ENCODE measurements at places on chromosomes 7 and 10.

DNA sequence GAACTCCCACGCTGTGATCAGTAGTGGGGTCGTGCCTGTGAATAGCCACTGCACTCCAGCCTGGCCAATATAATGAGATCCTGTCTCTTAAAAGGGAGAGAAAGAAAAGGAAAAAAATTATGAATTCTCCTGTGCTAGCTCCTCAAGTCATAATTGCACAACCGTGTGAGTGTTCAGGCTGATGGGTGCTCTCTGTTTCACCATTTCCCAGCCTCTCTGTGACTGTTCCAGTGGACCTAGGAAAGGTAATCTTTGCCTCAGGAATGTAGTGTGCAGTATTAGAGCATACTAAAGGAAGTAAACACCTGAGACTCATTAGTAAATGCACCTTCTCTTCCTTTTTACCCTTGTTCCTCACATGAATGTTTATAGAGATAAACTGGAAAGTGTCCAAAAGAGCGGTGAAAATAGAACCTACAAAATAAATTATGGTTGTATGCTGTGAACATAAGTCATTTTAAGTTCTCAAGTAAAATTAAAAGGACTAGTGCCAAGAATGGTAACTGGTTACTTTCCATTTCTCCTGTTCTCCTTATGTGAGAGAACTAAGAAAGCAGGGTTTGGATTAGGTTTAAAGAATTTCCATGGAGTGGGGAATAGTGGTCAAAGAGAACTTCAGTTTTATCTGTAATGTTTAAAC, 42.7 kb downstream of the INPP5F start:
- H3K27me3 ChIP-seq = no peaks in the 10 kb centered on the region
- no peaks in the 10 kb centered on the region for H3K36me3 ChIP-seq
- no peak overlapping the region for H3K4me3 ChIP-seq
- H3K27ac ChIP-seq = peak overlapping the region; percentile 3
- DNase-seq = peak; percentile 31

DNA sequence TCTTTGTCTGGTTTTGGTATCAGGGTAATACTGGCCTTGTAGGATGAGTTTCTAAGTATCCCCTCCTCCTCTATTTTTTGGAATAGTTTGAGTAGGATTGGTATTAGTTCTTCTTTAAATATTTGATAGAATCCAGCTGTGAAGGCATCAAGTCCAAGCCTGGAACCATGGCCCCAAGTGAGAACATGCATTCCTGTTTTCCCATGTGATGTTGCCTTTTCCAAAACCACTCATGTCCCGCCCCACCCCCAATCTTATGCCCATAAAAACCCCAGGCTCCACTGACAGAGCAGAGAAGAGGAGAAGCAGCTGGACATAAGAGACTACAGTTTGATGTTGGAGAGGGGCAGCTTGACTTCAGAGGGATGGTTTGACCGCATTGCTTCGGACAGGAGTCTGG, 71.2 kb downstream of the MINPP1 start:
- no peaks in the 10 kb centered on the region for H3K36me3 ChIP-seq
- no peak overlapping the region for H3K4me3 ChIP-seq

- H3K36me3 ChIP-seq = no peaks in the 10 kb centered on the region
- no peak for DNase-seq
- no peak overlapping the region for H3K27ac ChIP-seq
- H3K4me3 ChIP-seq = no peak overlapping the region
- peaks cover 5% of the 10 kb centered on the region for H3K27me3 ChIP-seq
Measured at GRCh38 chr7:4889682-4890081, 6.2 kb upstream of the RADIL start.

DNA sequence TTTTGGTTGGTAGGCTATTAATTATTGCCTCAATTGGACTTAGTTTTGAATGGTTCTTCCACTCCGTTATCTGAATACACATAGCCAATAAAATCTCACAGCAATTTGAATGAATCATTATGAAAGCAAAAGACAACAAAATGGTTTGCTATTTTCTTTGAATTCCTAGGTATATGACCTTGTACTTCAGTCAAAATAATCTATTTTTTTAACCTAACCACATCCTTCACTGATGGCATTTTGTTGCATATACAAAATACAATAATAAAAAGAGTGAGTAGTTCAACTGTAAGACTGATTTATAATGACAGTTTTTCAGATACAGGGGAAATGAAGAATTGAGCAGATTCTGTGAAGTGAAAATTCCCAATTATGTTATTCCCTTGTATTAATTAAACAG, 433.1 kb downstream of the HTR7 start:
- H3K36me3 ChIP-seq = no peaks in the 10 kb centered on the region
- H3K4me1 ChIP-seq = no peaks in the 10 kb centered on the region
- no peak overlapping the region for H3K27ac ChIP-seq

DNA sequence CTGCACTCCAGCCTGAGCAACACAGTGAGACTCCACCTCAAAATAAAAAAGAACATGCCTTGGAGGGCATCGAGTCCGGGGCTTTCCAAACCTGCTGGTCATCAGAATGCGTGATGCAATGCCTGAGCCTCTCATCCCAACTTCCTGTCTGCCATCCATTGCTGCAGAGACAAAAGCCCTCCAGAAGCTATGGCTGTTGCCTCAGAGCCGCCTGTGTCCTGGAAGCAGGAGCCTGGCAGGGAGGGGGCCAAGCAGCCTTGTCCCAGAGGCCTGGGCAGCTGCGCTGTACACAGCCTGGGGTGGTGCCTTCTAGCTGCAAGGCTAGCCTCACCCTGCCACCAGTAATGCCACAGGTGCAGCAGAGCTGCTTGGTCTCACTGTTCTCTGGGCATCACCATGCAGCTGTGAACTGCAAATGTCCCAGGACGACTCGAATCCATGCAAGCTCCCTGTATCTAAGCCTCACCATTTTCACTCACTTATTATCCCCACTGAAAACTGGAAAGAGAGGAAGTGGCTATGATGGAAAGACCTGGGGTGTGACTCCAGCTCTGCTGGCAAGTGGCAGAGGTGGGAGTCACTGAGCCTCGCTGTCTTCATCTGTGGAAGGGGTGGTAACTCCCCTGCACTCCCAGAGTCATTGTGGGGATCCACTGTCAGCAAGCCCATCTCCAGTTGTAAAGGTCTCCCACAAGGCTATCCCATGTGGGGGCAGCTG, 7.0 kb downstream of the ALOX5 start:
- H3K4me1 ChIP-seq = peaks cover 40% of the 10 kb centered on the region
- no peaks in the 10 kb centered on the region for H3K36me3 ChIP-seq
- H3K27ac ChIP-seq = no peak overlapping the region
- peak; percentile 6 for DNase-seq
- no peak overlapping the region for H3K4me3 ChIP-seq

DNA sequence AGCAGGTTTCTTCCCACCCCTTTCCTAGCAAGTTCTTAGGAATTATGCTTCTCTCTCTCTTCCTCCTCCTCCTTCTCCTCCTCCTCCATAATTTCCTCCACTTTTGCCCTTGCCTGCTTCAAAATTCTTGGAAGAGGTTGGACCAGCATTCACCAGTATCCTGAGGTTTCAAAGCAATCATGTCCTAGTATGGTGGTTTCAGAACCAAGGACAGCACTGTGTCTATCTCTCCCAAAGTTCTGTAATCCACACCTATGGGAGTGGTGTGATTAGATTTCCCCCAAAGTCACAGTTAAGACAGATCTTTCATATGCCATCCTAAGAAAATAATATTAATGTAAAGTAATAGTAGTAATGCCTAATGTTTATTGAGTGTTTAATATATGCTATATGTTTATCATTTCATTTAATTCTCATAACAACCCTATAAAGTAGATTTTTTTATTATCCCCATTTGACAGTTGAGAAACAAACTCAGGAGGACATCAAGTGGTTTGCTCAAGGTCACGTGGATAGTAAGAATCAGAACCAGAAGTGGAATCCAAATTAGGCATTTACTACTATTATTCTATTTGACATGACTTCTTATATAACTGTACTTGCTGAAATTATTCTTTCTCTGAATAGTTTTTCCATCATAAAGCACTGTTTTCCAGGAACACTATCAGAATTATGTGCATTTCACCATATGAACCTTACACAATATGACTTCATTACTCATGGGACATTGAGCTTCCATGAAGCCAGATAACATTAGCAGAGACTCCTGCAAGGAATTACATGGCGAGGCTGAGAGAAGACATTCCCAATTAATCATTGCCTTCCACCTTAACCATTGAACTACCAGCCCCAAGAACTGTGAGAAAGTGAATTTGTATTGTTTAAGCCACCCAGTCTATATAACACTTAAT, 91.4 kb downstream of the IPMK start:
- H3K4me3 ChIP-seq = no peak overlapping the region
- H3K4me1 ChIP-seq = no peaks in the 10 kb centered on the region
- H3K27me3 ChIP-seq = no peaks in the 10 kb centered on the region

All from common myeloid progenitor, CD34-positive (primary cell).